NT2/D1 (cell line): ENCODE measurements at places on chromosomes 12 and 14.

- no peak for DNase-seq
Observed at GRCh38 chr12:25319233-25319984, 68.7 kb upstream of the KRAS start.

- no peak for DNase-seq
Observed at GRCh38 chr12:84305144-84305543, 607.5 kb downstream of the SLC6A15 start.

- DNase-seq, result no peak
Observed at GRCh38 chr14:101122237-101123141, 219.0 kb upstream of the RTL1 start.

DNA sequence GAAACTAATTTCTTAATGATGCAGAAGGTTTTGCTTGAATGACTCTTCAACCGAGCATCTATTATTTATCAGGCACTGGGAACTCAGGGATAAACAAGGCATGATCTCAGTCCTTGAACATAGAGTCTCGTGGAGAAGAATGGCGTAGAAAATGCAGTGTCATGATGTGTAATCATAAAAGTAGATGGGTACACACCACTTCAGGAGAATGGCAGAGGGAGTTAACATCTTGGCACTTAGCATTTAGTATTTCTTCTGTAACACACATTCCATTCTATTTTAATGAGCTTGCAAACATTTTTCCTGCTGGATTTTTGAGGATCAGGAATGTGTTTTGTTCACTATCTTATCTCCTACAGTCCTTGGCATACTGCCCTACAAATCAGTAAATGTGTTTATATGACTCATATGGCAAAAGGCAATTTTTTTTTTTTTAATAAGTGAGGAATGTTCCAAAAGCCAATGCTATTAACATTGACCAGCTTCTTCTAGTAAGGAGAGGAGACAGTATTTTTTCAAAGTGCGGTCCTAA is 3.8 kb downstream of the TXNRD1 start:
- DNase-seq, result no peak

GRCh38 chr12:120761519-120761934 is 35.9 kb downstream of the ACADS start:
- DNase-seq, result no peak

DNA sequence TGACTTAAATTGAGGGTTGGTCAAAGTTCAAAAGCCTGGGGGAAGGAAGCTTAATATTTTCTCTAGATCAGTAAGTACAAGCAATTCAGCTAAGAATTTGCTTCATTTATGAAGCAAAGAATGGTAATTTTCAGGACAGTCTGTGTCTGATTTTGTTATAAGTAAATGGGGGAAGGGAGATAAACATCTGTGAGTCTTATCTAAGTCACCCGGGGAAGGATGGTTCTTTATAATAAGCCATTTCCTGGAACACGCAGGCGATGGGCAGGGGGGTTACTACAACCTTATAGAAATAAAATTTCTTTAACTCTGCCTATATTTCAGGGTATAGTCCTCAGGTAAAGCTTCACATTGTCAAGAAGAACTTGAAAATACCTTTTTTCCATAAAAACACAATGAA is 42.9 kb downstream of the HELB start:
- no peak for DNase-seq

- no peak for DNase-seq
Observed at GRCh38 chr14:32531942-32532515, 202.9 kb downstream of the AKAP6 start.

GRCh38 chr12:81758421-81759189 is 545 bp downstream of the PPFIA2 start:
- DNase-seq, result peak; percentile 16
